COR-L47 (cell line): ENCODE measurements at places on chromosomes 7 and 10.

- DNase-seq = no peak
Measured at GRCh38 chr10:1465418-1465911, 271.9 kb downstream of the ADARB2 start.

DNA sequence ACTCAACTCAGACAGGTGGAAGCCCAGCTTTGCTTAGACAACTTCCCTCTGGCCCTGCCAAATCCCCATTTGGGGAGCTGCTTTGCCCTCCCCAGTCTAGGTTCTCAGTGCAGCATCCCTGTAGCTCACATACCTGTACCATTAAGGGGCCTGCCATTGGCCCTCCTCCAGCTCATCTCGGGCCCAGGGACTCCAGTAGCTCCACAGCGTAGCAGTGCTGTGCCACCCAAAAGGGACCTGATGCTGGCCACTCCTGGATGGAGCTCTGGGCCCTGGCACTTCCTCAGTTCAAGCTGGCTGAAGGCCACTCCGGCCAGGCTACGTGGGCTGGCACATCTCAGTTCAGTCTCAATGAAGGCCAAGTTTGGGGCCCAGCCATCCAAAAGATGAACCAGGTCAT, 7.4 kb downstream of the LRIT1 start:
- no peak for DNase-seq

DNA sequence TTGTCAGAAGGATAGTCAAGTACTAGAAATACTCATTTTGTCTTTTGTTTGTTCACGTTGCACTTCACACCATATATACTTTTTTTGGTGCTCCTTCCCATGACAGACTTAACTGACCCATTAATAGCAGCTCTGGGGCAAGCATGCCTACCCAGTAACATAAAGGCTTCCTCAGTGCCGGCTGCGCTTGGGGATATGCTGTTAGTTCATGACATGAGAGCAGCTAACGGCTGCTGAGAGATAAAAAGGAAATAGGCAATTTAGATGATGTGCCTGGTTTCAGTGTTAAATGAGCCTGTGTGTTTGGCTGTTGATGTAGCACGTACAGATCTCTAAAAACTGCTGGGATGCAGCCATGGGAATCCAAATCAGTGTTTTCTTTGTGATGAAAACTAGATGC, 86.4 kb downstream of the TAX1BP1 start:
- no peak for DNase-seq

DNA sequence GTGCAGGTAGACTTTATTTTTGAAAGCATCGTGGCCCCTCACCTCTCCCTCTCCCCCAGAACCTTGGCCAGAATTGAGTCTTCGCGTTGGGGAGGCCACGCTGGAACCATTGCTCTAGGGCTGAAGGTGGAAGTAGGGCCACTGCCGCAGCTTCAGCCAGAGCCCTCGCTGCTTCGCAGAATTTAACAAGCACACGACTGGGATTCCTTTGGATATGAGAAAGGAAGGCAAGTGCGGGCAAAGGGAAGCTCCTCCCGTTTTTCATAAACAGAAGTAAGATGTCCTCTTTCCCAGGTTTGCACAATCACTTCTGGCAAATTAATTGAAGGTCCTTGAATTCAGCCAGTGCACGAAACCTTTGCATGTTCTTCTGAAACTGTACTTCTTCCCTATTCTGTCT, 168.1 kb downstream of the CCDC3 start:
- no peak for DNase-seq

- no peak for DNase-seq
Measured at GRCh38 chr7:30743371-30744074, 8.4 kb upstream of the INMT start.

DNA sequence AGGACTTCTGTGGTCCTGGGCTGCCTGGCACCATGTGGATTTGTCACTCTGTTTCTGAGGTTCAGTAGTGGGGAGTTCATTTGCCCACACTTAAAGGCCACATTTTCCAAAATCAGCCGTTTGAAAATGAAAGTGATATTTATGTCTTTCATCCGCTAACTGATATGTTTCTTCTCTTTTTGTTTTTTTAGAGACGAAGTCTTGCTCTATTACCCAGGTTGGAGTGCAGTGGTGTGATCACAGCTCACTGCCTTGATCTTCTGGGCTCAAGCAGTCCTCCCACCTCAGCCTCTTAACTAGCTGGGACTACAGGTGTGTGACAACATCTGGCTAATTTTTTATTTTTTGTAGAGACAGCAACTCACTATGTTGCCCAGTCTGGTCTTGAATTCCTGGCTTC, 58.6 kb downstream of the EBLN1 start:
- no peak for DNase-seq

- no peak for DNase-seq
Measured at GRCh38 chr7:4825081-4825480, 36.7 kb downstream of the PAPOLB start.

GRCh38 chr10:99777918-99778714, 4.3 kb upstream of the ABCC2 start:
- no peak for DNase-seq
